ENCODE measurements at places on chromosomes 3 and 15. TPM values are rescaled to one million over a fixed set of nuclear protein-coding genes. Genes with fewer than 3 reads are reported as not detected.

GRCh38 chr15:66751579-66751978, 49.5 kb downstream of the SMAD6 start:
- DNase-seq, result no peak

GRCh38 chr15:31344823-31345605, 18.4 kb downstream of the KLF13 start:
- no peak for DNase-seq

GRCh38 chr3:186105543-186105942, 3.3 kb downstream of the ETV5 start:
- DNase-seq, result no peak

The PARP15 gene
- 0.12 TPM for total RNA-seq

The AMIGO3 gene
- 10.4 TPM for total RNA-seq
